ENCODE measurements at places on chromosomes 7 and 10. TPM values are rescaled to one million over a fixed set of nuclear protein-coding genes. Genes with fewer than 3 reads are reported as not detected.
A peak's percentile ranks its signal among the peaks of the same experiment; 100 is the strongest.

DNA sequence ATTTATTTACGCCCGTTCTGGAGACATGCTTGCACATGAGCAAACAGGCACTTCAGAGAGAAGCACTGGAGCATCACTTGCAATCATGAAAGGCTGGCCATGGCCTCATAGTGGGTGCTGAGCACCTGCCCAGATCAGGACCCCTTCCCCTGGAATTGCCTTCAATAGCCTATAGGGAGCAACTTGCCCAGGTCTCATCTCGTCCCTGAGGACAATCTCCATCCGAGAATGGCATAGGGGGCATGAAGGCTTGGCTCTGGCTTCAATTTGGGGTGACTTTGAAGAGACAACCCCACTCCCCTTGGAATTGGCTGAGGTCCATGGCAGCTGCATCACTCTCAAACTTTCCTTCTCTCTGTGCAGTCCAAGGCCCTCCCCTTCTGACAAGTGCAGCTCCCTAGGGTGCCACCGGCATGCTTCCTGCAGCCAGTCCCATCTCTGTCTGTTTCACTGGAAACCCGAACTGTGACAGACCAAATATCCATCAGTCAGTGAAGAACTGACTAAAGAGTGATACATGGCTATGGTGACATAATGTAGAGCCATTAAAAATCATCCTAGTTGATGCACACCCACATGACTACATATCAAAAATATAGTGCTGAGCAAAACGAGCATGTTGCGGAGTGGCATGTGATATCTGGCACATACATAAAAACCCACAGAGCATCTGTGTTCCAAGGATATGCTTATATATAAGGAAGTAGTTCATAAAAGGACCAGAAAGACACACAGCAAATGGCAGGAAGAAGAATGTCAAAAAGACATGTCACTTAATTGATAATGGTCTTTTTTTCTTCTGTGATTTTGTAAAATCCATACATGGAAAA lies 12.4 kb downstream of the GDF2 start:
- H3K4me1 ChIP-seq: no peaks in the 10 kb centered on the region
- H3K4me3 ChIP-seq: no peak overlapping the region
- H3K27ac ChIP-seq: no peak overlapping the region

STAG3 gene
- total RNA-seq: 4.0 TPM

DNA sequence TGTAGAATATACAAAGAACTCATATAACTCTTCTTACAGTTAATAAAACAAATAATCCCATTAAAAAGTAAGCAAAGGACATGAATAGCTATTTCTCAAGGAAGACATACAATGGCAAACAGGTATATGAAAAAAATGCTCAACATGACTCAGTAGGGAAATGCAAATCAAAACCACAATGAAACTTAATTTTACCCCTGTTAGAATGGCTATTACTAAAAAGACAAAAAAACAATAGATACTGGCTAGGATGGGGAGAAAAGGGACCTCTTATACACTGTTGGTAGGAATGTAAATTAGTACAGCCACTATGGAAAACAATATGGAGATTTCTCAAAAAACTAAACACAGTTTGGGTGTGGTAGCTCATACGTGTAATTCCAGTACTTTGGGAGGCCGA lies 37.8 kb downstream of the HERPUD2 start:
- DNase-seq: no peak
- H3K4me3 ChIP-seq: no peak overlapping the region
- no peaks in the 10 kb centered on the region for H3K27me3 ChIP-seq
- H3K4me1 ChIP-seq: peaks cover 11% of the 10 kb centered on the region
- H3K36me3 ChIP-seq: peaks cover 5% of the 10 kb centered on the region

GRCh38 chr7:66205741-66206090 lies 582 bp downstream of the TPST1 start:
- no peak overlapping the region for H3K27ac ChIP-seq
- H3K4me1 ChIP-seq: peaks cover 24% of the 10 kb centered on the region
- DNase-seq: no peak
- H3K36me3 ChIP-seq: no peaks in the 10 kb centered on the region
- H3K4me3 ChIP-seq: peak overlapping the region; percentile 56

- no peaks in the 10 kb centered on the region for H3K27me3 ChIP-seq
- no peaks in the 10 kb centered on the region for H3K4me1 ChIP-seq
- H3K27ac ChIP-seq: no peak overlapping the region
Observed at GRCh38 chr7:80224415-80224814, 89.8 kb downstream of the GNAI1 start.

PDZD7 gene
- total RNA-seq: 1.7 TPM

GSDME gene
- 0.19 TPM for total RNA-seq

- no peak overlapping the region for H3K27ac ChIP-seq
- no peaks in the 10 kb centered on the region for H3K27me3 ChIP-seq
- no peaks in the 10 kb centered on the region for H3K36me3 ChIP-seq
- no peak for DNase-seq
- H3K4me1 ChIP-seq: no peaks in the 10 kb centered on the region
Observed at GRCh38 chr7:9835199-9835598, 1138.5 kb upstream of the PHF14 start.

- no peak overlapping the region for H3K27ac ChIP-seq
- no peak for DNase-seq
- H3K4me3 ChIP-seq: no peak overlapping the region
- H3K27me3 ChIP-seq: no peaks in the 10 kb centered on the region
Observed at GRCh38 chr10:18005781-18006456, 54.2 kb downstream of the SLC39A12 start.

DNA sequence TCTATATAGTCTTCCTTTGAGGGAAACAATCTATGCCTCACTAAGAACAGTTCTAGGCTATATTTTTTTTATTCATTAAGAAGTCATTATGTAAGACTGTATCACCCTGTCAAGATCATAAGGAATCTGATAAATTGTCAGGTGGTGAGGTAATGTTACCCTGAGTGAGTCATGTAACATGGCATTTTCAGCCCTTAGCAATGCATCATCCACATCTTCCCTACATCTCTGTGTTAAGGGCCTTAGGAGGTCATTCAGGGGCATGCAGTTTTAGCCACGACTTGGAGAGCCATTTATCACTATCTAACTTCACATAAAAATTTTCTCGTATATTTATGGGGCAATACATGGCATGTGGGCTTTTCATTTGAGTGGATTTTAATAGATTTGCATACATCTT lies 924.5 kb upstream of the MBL2 start:
- H3K4me1 ChIP-seq: no peaks in the 10 kb centered on the region
- DNase-seq: no peak
- H3K36me3 ChIP-seq: no peaks in the 10 kb centered on the region

CALML3 gene
- not detected for total RNA-seq

DNA sequence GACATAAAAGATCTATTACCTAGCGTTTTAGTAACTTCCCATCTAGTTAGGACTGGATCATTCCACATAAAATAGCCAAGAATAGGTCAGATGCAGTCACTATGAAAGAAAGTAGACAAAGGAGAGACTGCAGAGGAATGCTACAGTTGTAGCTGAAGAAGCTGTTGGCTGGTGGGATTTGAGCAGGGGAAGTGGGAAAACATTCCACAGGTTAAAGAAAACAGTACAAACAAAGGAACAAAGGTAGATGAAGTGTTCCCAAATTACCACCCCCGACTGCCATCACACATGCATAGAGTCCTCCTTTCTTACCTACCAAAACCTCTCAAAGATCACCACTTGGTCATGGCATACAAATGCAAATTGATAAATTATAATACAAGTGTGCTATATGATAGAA lies 41.8 kb downstream of the DLD start:
- DNase-seq: no peak
- no peaks in the 10 kb centered on the region for H3K4me1 ChIP-seq
- peaks cover 3% of the 10 kb centered on the region for H3K36me3 ChIP-seq

DNA sequence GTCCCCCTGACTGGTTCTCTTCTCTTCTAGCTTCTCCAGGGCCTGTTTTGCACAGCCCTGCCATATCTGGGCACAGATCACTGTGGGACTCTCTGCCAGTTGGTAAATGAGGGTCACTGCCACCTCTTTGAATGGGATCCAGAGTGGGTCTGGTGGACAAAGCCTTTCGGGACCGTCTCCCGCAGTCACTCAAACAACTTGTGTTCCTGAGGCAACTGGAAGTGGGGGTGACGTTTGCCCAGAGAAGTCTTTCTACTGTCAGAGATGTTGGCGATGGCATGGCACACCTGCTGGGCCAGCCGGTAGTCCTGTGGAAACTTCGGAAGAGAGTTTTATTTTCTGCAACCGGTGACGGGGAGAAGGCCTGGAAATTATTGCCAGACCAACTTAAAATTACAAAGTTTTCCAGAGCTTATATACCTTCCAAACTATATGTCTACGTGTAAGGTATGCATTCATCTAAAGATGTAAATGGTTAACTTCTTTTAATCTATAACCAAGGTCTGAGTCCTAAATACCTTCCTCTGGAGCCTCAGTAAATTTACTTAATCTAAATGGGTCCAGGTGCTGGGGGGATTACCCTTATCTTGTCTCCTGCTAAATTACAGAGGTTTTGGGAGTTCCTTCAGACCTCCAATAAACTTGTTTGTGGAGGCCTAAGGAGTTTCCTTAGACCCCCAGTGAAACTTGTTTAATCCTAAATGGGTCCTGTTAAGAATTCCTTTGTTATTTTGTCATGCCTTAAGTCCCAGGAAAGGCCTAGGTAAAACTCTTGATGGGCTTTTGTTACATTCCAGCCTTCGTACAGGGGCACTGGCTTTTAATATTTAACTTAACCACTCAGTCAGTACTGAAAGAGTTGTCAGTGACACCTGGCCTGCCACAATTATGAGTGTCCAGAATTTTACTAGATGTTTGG lies 94.0 kb downstream of the NPSR1 start:
- no peaks in the 10 kb centered on the region for H3K27me3 ChIP-seq
- no peak overlapping the region for H3K4me3 ChIP-seq
- no peaks in the 10 kb centered on the region for H3K4me1 ChIP-seq
- DNase-seq: no peak

- H3K27me3 ChIP-seq: peaks cover 35% of the 10 kb centered on the region
Observed at GRCh38 chr10:111079241-111079760, 2.5 kb downstream of the ADRA2A start.

- H3K4me3 ChIP-seq: no peak overlapping the region
- no peaks in the 10 kb centered on the region for H3K4me1 ChIP-seq
- no peaks in the 10 kb centered on the region for H3K36me3 ChIP-seq
- no peak overlapping the region for H3K27ac ChIP-seq
- DNase-seq: no peak
- H3K27me3 ChIP-seq: no peaks in the 10 kb centered on the region
Observed at GRCh38 chr10:108204528-108205305, 1040.2 kb upstream of the SORCS1 start.

DNA sequence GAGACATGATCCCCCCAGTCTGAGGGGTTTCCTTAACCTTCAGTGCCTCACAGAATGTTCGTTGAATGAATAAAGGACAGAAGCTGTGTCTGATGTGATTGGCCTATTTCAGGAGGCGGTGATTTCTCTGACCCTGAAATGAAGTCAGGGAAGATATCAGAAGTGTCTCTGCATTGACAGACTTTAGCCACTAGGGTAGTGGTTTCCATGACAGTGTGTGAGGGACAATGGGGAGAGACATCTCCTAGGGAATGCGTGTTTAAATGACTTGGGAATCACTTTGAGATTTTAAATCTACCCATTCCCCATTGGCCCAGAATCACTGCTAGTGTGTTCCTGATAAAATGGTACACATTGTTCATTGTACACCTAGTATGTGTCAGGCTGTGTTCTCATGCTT lies 132.0 kb downstream of the CFAP58 start:
- H3K27ac ChIP-seq: no peak overlapping the region
- no peaks in the 10 kb centered on the region for H3K36me3 ChIP-seq
- no peak for DNase-seq

GRCh38 chr7:561631-562373 lies 42.2 kb upstream of the PDGFA start:
- no peaks in the 10 kb centered on the region for H3K27me3 ChIP-seq
- no peak overlapping the region for H3K4me3 ChIP-seq
- no peaks in the 10 kb centered on the region for H3K36me3 ChIP-seq
- no peaks in the 10 kb centered on the region for H3K4me1 ChIP-seq
- H3K27ac ChIP-seq: no peak overlapping the region
- DNase-seq: no peak

DNA sequence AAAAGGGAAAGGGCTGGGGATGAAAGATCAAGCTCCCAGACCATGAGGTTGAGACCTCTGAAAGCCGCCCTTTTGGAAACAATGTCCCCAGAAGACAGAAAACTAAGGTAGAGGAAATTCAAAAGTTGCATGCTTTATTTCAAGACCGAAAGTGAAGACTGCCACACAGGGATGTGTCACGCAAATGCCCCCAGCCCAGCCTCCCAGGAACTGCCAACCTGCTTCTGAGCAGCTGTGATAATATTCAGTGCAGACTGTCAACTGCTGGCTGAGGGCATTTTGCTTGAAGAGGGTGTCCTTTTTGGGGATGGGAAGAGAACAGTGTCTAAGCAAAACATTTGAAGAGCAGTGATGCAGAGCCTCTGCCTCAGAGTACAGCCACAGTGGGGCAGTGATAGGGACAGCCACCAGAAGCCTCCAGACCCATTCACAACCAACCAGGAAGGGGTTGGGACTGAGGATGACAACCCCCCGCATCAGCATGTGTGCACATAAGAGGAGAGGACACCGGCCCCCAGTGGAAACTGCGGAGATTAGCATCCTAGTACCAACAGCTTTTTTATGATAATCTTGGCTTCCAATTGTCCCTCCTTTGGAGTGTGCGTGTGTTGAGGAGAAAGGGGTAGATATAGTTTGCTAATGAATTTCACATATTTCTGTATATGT lies 34.7 kb upstream of the NFE2L3 start:
- H3K27ac ChIP-seq: no peak overlapping the region
- peaks cover 4% of the 10 kb centered on the region for H3K4me1 ChIP-seq
- no peak for DNase-seq
- H3K36me3 ChIP-seq: no peaks in the 10 kb centered on the region
- H3K27me3 ChIP-seq: peaks cover 2% of the 10 kb centered on the region
- no peak overlapping the region for H3K4me3 ChIP-seq

PIP gene
- not detected for total RNA-seq

DNA sequence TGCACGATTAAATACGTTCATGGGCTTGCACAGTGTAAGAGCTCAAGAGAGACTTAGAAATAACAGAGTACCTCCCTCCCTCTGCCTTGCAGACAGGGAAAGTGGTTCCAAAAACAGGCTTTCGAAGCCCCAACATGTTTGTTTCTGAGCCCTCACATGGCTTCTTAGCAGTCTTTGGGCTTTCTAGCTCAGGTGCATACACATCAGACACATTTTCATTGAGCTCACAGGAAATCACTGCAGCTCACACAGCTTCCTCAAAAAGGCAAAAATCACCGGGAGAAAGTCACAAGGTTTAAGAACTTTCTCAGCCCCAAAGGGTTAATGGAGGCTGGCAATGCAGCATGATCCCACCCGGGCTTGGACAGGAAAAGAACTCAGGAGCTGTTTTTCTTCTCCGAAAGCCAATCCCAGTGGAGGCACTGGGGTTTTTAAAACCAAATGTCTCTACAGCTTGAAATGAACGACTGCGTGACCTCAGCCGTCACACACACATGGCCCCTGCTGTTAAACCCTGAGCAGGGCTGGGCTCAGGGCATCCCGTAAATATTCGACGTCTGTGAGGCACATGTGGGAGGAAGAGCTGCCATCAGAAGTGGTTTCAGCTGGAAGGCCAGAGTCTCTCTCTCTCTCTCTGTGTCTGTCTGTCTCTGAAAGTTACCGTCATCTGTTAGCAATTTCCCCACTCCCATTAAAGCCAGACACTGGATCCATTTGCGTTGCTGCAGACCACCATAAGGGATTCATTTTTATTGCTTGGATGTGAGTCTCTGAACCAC lies 69.7 kb downstream of the CALML3 start:
- H3K4me1 ChIP-seq: peaks cover 11% of the 10 kb centered on the region
- no peak overlapping the region for H3K4me3 ChIP-seq
- H3K27me3 ChIP-seq: no peaks in the 10 kb centered on the region
- DNase-seq: no peak
- no peaks in the 10 kb centered on the region for H3K36me3 ChIP-seq

TSPAN13 gene
- total RNA-seq: 0.16 TPM

- DNase-seq: no peak
- no peaks in the 10 kb centered on the region for H3K36me3 ChIP-seq
Observed at GRCh38 chr7:128915271-128915819, 4.8 kb upstream of the KCP start.
